ENCODE measurements at places on chromosomes 5 and 9. TPM values are rescaled to one million over a fixed set of nuclear protein-coding genes. Genes with fewer than 3 reads are reported as not detected.

Gene SLC9A3
- 1.1 TPM for total RNA-seq

Gene SHISAL2B
- not detected for total RNA-seq

Gene ALG2
- 27.1 TPM for total RNA-seq

Gene TRIM36
- total RNA-seq, result 5.4 TPM

Gene RGS7BP
- not detected for total RNA-seq

Gene SPEF2
- total RNA-seq, result 8.0 TPM

Gene HK3
- 1.5 TPM for total RNA-seq

Gene ADAMTS16
- not detected for total RNA-seq

Gene SGCD
- total RNA-seq, result not detected

Gene FOXD4L6
- total RNA-seq, result 0.28 TPM

Gene PCDHA4
- total RNA-seq, result 5.8 TPM

Gene FXN
- 12.9 TPM for total RNA-seq

Gene PCDHGB6
- total RNA-seq, result 13.4 TPM

All from Calu3 (cell line).